ENCODE measurements at places on chromosomes 1 and 21. TPM values are rescaled to one million over a fixed set of nuclear protein-coding genes. Genes with fewer than 3 reads are reported as not detected.
A peak's percentile ranks its signal among the peaks of the same experiment; 100 is the strongest.

Gene BTBD8
- 8.6 TPM for polyA plus RNA-seq

Gene CXADR
- polyA plus RNA-seq = 56.5 TPM

Gene FNDC5
- polyA plus RNA-seq = 11.0 TPM

Gene KIAA1614
- 2.1 TPM for polyA plus RNA-seq

Gene LCE1B
- not detected for polyA plus RNA-seq

GRCh38 chr1:246078888-246079252 lies 428.2 kb downstream of the SMYD3 start:
- no peaks in the 10 kb centered on the region for H3K27me3 ChIP-seq
- H3K4me3 ChIP-seq = no peak overlapping the region
- no peak overlapping the region for H3K27ac ChIP-seq
- no peaks in the 10 kb centered on the region for H3K36me3 ChIP-seq
- no peaks in the 10 kb centered on the region for H3K4me1 ChIP-seq

- peaks cover 26% of the 10 kb centered on the region for H3K36me3 ChIP-seq
- no peak overlapping the region for H3K4me3 ChIP-seq
- H3K27me3 ChIP-seq = no peaks in the 10 kb centered on the region
- no peaks in the 10 kb centered on the region for H3K4me1 ChIP-seq
- H3K27ac ChIP-seq = no peak overlapping the region
- DNase-seq = no peak
These were observed 32.6 kb downstream of the LPGAT1 start for GRCh38 chr1:211797994-211798393.

- peaks cover 38% of the 10 kb centered on the region for H3K4me1 ChIP-seq
- no peaks in the 10 kb centered on the region for H3K27me3 ChIP-seq
- peak overlapping the region; percentile 93 for H3K27ac ChIP-seq
These were observed 98.4 kb upstream of the TNR start for GRCh38 chr1:175841738-175842187.

DNA sequence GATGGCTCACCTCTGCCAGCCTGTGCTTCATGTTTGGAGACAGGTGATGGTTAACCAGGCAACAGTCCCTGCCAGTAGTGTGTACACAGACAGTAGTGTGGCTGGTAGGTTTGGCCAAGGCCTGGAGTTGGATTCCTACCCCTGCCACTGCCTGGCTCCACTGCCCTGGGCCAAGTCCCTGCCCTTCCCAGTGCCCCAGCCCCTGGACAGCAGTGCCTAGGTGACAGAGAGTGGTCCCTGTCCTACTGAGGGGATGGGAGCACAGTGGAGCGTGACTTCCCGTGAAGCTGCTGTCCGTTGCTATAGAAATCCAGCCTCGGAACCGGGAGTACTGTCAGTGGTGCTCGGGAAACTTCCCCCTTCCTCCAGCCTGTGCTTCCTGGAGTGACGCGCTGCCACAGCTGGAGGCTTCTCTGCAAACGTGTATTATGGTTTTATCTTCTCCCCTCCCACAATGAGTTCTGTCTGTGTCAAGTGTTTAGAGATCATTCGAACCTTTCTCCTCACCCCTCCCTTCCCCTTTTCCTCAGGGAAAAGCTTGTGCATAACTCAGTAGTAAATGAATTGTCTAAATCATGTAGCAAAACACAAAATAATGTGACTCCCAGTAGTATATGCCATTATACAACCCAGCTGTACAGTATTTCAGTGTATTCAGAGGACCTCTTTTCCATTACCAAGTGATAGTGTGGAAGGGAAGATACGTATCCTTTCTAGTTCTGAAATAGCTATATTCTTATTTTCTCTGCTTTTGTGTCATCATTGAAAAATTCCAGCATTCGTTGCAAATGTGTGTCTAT lies 73.4 kb downstream of the GALNT2 start:
- no peak overlapping the region for H3K4me3 ChIP-seq
- peak; percentile 60 for DNase-seq
- no peaks in the 10 kb centered on the region for H3K36me3 ChIP-seq
- no peaks in the 10 kb centered on the region for H3K27me3 ChIP-seq

DNA sequence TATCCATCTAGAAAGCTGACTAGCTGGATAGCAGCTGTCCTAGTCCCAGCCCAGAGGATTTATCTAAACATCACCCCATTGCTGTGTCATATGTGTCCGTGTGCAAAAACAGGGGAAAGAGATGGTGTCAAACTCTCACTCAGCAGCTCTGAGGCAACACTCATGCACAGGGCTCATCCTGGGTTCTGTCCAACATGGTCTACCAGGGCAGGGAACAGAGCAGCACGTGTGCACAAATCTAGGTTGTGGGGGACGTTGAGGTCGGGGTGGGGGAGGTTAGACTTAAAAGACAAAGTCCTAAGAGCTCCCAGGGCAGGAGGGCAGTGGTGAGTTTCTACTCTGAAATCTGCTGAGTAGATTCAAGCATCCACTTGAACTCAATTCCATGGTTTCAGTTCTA lies 16.2 kb downstream of the PI4KB start:
- DNase-seq = peak; percentile 51
- peaks cover 37% of the 10 kb centered on the region for H3K4me1 ChIP-seq
- peaks cover 74% of the 10 kb centered on the region for H3K36me3 ChIP-seq
- H3K27me3 ChIP-seq = no peaks in the 10 kb centered on the region
- no peak overlapping the region for H3K4me3 ChIP-seq
- peak overlapping the region; percentile 77 for H3K27ac ChIP-seq

DNA sequence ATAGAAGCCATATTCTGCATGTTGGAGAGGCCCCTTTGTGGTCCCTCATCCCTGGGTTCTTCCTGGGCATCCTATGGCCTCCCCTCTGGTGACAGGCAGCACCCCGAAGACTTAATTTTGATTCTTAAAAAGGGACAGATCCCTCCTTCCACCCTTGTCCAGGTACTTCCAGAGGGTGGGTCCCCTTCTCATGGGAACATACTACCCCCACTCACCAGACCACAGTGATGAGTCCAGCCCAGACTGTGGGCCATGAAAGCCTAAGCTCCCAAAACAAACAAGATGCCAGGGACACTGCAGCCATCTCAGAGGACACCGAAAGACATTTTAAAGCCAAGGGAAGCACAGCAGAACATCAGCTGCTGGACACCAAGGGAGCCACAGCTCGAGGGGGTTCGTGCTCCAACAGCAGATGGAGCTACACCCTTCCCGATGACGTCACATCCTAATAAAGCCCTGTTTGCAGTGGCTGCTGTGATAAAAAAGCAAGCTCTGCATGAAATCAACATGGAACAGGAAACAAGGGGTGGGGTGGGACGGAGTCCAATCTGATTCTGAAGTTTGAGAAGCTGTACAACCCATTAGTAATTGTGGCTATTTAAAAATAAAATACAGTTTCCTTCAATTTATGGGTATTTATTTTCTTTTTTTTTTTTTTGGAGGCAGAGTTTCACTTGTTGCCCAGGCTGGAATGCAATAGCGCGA lies 32.4 kb downstream of the GNB1 start:
- H3K4me1 ChIP-seq = peaks cover 29% of the 10 kb centered on the region
- peak overlapping the region; percentile 87 for H3K27ac ChIP-seq
- no peaks in the 10 kb centered on the region for H3K36me3 ChIP-seq
